ENCODE measurements at places on chromosomes 3 and 15.

DNA sequence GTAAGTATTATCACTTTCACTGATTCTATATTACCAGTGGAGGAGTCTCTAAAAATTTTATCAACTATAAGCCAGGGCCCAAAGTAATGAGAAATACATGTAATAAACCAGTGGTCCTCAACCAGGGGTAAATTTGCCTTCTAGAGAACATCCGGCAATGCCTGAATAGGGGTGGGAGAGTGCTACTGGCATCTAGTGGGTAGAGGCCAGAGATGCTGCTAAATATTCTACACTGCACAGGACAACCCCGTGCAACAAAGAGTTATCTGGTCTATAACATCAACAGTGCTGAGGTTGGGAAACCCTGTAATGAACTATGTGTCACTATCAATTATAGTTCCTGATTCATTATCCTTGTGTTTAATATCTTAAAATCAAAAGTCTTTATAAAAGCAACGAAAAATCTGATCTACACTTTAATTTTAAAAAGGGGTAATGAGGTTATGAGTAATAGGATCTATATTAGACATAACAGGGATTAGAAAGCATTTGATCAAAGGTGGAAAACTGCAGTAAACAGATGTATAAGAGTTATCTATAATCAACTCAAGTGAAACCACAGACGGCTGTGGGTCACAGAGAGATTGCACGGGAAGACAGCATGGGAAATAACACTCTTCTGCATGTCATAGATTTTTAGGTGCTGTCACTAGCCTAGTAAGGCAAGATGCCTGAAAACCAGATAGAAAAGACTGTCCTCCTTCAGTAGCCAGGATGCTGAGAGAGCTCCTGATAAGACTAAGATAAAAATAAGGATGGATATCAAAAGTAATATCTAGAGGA, 2.0 kb downstream of the LYSMD2 start:
- no peak for DNase-seq

- no peak for DNase-seq
Measured at GRCh38 chr3:183692436-183692835, 5.2 kb upstream of the YEATS2 start.

DNA sequence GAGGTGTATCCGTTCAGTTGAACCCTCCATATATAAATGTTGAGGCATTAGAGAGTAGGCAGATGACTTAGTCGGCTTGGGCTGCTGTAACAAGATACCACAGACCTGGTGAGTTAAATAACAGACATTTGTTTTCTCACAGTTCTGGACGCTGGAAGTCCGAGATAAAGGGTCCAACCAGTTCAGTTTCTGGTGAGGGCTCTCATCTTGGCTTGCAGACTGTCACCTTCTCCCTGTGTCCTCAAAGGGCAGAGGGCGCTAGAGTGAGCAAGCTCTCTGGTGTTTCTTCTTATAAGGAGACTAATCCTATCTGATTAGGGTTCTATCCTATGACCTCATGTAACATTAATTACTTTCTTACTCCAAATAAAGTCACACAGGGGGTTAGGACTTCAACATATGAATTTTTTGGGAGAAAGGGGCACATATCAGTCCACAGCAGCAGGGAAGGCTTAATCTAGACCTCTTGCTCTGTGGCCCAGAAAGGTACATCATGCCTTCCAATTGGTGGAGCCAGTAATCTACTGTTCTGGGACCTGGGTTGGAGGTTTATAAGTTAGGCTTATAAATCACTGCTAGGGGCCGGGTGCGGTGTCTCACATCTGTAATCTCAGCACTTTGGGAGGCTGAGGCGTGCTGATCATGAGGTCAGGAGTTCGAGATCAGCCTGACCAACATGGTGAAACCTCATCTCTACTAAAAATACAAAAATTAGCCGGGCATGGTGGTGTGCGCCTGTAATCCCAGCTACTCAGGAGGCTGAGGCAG, 26.3 kb upstream of the SLC28A2 start:
- DNase-seq: no peak

GRCh38 chr3:133329626-133330025, 70.2 kb upstream of the BFSP2 start:
- DNase-seq: no peak

DNA sequence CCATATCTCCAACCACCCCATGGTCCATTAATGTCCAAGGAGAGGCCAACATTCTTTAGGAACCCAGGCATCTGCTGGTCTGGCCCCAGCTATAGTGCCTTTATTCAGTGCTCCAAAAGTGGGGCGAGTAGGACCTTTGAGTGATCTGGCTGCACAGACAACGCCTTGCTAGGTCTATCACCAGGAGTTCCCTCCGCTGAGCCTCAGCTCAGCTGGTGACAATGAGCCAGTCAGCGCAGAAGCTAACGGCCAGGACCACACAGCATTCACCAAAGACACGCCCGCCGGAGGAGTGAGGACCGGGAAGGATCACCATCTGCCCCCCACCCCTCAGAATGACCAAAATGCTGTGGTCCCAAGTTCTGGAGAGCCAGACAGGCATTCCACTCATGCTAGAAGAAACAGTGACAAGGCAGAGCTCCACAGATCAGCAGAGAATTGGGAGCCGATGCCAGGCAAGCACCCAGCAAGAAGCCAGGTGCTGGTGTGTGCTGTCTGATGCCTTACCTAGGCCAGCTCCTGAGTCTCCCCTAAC, 19.0 kb downstream of the TBC1D2B start:
- no peak for DNase-seq

GRCh38 chr3:67906261-67906660, 251.8 kb upstream of the SUCLG2 start:
- DNase-seq: no peak

DNA sequence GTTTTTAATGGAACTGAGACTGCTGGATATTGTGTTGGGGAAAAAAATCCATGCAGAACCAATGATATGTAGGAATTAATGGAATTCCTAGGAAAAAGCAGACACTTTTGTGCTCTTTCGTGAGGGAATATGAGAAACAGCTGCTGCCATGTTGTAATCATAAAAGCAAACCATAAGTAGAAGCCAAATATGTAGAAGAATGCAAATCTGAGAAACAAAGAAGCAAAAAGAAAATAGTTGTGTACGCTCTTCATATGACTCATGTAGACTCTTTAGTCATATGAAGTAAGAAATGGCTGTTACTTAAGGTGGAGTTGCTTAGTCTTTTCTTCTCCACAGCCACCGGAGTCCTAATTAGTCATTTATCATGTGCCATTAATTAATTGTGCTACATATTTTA, 298.6 kb upstream of the ZNF717 start:
- DNase-seq: peak; percentile 14

DNA sequence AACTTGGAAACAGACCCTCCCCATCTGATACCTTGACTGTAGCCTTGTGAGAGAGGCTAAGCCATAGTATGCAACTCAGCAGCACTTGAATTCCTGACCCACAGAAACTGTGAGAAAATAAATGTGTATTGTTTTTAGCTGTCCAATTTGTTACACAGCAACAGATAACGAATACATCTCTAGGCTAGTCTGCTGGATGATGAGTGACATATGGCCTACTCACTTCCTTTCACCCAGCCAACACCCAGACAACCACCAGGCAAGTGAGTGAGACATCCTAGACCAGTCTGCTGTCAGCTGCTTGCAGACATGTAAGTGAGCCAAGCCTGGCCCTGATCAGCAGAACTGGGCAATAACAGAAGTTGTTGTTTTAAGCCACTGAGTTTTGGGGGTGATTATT, 19.2 kb upstream of the SMAD6 start:
- peak; percentile 16 for DNase-seq

All from astrocyte (in vitro differentiated cells and primary cell).